ENCODE measurements at places on chromosomes 7 and 10. TPM values are rescaled to one million over a fixed set of nuclear protein-coding genes. Genes with fewer than 3 reads are reported as not detected.

Gene LRIT1
- not detected for total RNA-seq

DNA sequence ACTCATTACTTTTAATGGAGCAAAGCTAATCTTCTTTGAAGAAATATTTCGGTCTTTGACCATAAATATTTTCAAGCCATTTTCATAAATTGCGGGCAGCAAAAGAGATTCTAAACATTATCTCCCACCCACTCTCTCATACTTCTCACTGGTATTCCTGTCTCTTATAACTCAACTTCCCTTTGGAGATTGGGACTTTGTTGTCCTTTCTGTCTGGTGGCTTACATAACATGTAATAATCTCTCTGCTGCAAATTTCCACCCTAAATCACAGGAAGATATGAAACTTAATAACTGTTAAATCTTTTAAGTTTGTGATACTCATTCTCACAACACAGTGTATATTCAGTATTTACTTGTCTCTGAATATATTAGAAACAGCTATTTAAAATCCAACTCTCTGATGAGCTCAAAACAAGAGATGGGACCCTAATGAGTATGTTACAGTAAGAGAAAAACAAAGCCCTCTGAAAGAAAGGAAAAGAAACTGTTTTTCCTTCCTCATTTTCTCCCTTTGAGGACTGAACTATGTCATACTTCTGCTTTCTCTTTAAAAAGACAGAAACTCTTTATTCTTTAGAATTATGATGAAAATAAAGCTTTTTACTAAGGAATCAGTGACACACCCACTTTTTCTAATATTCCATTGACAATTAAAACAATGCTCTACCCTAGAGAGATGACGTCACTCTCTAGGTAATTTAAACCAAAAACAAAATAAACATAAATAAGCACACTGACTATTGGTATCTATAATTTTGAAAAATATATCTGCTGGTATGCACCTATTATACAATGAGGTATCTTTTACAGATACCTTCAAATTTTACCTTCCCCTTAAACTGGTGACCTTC is 14.7 kb downstream of the CALCR start:
- H3K36me3 ChIP-seq = no peaks in the 10 kb centered on the region
- H3K27me3 ChIP-seq = peaks cover 18% of the 10 kb centered on the region
- H3K4me1 ChIP-seq = peaks cover 11% of the 10 kb centered on the region
- DNase-seq = no peak
- H3K4me3 ChIP-seq = no peak overlapping the region
- H3K27ac ChIP-seq = no peak overlapping the region

DNA sequence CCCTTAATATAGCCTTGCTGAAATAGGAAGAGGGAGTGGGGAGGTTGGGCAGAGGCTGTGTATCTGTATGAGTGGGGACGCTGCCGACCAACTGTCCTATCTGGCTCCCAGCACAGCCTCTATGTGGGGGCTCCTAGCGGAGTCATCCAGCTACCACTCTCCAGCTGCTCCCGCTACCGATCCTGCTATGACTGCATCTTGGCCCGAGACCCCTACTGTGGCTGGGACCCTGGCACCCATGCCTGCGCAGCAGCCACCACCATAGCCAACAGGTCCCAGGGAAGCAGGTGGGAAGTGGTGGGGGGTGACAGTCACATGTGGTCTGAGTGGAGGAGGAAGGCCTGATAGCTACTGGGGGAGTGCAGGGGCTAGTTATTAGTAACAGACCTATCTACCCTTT is 6.6 kb downstream of the MRPL43 start:
- peaks cover 18% of the 10 kb centered on the region for H3K36me3 ChIP-seq
- no peak overlapping the region for H3K4me3 ChIP-seq
- no peak overlapping the region for H3K27ac ChIP-seq
- H3K27me3 ChIP-seq = no peaks in the 10 kb centered on the region

Gene GNGT1
- total RNA-seq = not detected

Gene ZNF680
- total RNA-seq = 16.6 TPM

Gene CPEB3
- total RNA-seq = 2.8 TPM

DNA sequence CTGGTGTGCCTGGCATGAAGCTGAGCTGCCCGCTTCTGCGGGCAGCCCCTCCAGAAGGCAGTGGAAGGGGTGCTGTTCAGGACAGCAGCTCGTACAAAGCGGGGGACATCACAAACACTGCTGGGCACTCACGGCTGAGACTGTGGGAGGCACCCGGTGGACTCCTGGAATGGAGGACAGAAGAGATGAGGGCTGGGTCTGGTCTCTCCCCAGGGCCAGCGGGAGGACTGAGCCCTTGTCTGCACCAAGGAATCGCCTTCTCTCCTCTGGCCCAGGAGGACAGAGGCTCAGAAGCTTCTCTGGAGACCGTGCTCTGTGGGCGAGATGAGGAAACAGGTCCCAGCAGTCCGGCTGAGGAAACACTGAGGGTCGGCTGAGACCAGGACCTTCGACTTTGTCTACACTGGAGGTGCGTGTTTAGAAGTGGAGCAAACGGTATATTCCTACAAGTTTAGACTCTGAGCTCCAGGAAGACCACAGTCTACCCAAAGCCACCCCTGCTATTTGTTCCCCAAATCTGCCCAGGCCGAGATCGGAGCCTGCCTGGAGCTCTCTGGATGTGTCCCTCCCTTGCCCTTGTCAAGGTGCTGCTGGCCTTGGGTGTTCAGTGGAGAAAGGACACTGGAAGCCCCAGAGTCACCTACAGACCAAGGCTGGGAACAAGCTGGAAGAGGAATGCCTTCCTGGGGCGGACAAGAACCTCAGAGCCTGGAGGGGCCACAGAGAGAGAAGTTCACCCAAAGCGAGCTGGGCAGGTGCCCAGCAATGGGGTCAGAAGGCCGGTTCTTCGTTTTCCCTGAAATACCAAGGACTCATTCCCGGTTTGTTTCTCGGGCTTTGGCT is 12.9 kb upstream of the INPP5A start:
- H3K4me3 ChIP-seq = no peak overlapping the region
- no peak overlapping the region for H3K27ac ChIP-seq
- DNase-seq = no peak
- peaks cover 3% of the 10 kb centered on the region for H3K36me3 ChIP-seq

Gene SKAP2
- 68.1 TPM for total RNA-seq
